ENCODE measurements at places on chromosomes 1 and 21. TPM values are rescaled to one million over a fixed set of nuclear protein-coding genes. Genes with fewer than 3 reads are reported as not detected.

BRDT gene
- polyA plus RNA-seq: not detected

GPA33 gene
- polyA plus RNA-seq: not detected

TSACC gene
- polyA plus RNA-seq: 0.38 TPM

DISP3 gene
- 0.26 TPM for polyA plus RNA-seq

ZNF281 gene
- polyA plus RNA-seq: 3.8 TPM

VHLL gene
- not detected for polyA plus RNA-seq

CELA2B gene
- polyA plus RNA-seq: not detected

RAB3B gene
- polyA plus RNA-seq: 4.1 TPM

AMY1C gene
- not detected for polyA plus RNA-seq

CFHR2 gene
- not detected for polyA plus RNA-seq

ETS2 gene
- 16.3 TPM for polyA plus RNA-seq

TPTE gene
- not detected for polyA plus RNA-seq

RGS13 gene
- not detected for polyA plus RNA-seq

C1QC gene
- polyA plus RNA-seq: not detected

ROR1 gene
- 2.4 TPM for polyA plus RNA-seq

RGS4 gene
- 14.6 TPM for polyA plus RNA-seq

ASTN1 gene
- not detected for polyA plus RNA-seq

ARID1A gene
- polyA plus RNA-seq: 36.9 TPM

BRINP3 gene
- polyA plus RNA-seq: not detected

SCYL3 gene
- 3.3 TPM for polyA plus RNA-seq

ANP32E gene
- polyA plus RNA-seq: 6.8 TPM

RPL11 gene
- polyA plus RNA-seq: 861 TPM

OR2T2 gene
- not detected for polyA plus RNA-seq

PIK3R3 gene
- polyA plus RNA-seq: 6.1 TPM

PAQR7 gene
- polyA plus RNA-seq: 12.1 TPM

PTTG1IP gene
- 342 TPM for polyA plus RNA-seq

ADIPOR1 gene
- 122 TPM for polyA plus RNA-seq

CRNN gene
- polyA plus RNA-seq: not detected

LIN28A gene
- polyA plus RNA-seq: 0.10 TPM

PI4KB gene
- 67.8 TPM for polyA plus RNA-seq

All from endothelial cell of umbilical vein (primary cell).